ENCODE measurements at places on chromosomes 6 and 20.

GRCh38 chr6:2630359-2630758 lies 120.4 kb downstream of the MYLK4 start:
- no peak for DNase-seq

DNA sequence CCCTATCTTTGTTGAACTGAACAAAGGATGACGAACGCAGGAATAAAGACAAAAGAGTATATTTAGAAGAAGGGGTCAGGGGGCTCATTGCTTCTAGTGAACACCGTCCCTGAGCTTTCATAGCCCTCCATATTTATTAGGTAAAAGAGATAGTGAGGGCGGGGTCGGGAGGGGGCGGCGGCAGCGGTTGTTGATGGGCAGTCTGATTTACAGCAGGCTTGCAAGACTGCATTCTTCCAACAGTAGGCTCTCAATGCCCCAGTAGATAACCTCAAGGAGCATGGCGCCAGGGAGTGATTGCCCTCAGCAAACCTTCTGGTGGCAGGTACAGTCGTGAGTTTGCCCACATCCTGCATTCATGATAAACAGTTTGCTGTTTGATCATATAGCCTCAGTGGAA lies 563.3 kb upstream of the SYNCRIP start:
- no peak for DNase-seq

DNA sequence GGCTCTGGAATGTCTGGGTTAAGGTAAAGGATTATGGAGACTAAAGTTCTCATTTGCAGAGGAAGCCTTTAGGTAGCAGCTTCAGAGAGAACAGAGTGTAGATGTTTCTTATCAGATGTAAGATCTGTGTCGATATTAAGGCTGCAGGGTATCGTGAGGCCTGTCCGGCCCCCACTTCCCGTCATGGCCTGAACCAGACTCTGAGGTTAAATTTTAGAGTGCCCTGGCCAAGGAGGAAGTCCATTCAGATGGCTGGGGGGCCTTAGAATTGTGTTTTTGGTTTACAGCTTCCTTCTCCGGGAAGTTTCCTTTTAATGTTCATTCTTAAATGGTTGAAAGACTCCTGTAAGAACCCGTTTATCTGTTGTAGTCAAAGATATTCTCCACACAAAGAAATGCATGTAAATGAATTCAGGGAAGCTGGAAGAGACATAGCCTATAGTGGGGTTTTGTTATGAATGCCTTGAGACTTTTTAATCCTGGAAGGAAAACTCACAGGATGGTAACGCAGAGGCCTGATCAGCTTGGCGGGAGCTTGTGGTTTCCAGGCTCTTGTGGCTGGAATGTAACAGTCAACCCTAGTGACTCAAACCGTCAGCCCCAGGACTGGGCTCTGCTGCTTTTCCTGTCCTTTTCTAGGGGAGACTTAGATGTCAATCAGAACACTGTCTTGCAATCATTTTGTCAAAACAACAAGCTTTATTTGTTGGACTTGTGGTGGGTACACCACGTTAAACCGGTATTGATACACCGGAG lies 34.7 kb downstream of the KIF25 start:
- no peak for DNase-seq

- DNase-seq = no peak
Observed at GRCh38 chr6:134170844-134171243, 118.4 kb upstream of the SLC2A12 start.

GRCh38 chr6:89475634-89476033 lies 42.7 kb downstream of the ANKRD6 start:
- DNase-seq = no peak

DNA sequence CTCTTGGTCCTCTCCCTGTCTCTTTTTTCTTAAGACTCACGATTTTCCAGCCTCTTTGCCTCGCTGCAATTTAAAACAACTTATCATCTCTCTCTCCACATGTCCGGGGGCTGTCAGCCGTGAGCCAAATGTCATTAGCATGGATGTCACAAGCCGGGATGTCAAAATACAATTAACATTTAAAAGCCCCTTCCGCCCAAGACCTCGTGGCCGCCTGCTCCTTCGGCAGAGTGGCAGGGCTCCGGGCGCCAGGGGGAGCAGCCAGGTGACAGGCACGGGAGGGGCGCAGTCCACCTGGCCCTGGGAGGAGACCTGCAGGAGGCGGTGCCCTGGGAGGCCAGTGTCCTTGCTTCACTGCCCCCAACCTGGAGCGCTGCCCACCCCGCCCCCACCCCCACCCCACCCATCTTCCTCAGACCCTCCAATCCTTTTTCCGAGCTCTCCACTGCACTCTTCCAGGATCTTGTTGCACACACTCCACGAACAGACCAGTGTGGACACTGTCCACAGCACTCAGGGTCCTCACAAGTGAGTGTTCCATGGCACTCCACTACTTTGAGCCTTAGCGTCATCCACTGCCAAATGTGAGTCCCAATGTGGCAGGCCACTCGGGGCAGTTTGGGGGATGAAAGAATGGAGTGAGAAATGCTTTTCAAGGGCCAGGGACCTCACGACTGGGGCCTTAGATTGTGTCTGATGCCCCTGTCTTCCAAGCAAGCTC lies 5.6 kb upstream of the GRM4 start:
- DNase-seq = no peak

GRCh38 chr20:37296371-37296770 lies 6.9 kb downstream of the MANBAL start:
- DNase-seq = no peak

GRCh38 chr6:29631860-29632731 lies 887 bp downstream of the GABBR1 start:
- no peak for DNase-seq

GRCh38 chr6:145904391-145904790 lies 59.8 kb downstream of the SHPRH start:
- DNase-seq = no peak

GRCh38 chr6:53359843-53360092 lies 11.0 kb upstream of the ELOVL5 start:
- no peak for DNase-seq

- no peak for DNase-seq
Observed at GRCh38 chr6:70592391-70593117, 25.8 kb downstream of the SDHAF4 start.

GRCh38 chr20:48455651-48456365 lies 372.0 kb downstream of the PREX1 start:
- DNase-seq = no peak

- DNase-seq = no peak
Observed at GRCh38 chr6:99467509-99468106, 42.5 kb upstream of the PNISR start.

GRCh38 chr20:39563349-39563748 lies 601.2 kb downstream of the DHX35 start:
- no peak for DNase-seq

DNA sequence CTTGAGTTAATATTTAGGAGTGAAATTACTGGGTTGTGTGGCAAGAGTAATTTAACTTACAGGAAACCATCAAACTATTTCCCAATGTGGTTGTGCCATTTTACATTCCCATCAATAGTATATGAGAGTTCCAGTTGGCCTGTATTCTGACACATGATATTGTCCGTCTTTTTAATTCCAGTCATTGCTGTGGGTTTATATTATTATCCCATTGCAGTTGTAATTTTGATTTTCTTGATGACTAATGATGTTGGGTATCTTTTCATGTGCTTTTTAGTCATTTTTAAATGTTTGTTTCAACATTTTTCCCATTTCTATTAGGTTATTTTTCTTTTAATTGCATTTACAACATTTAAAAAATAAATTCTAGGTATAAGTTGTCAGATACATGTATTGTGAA lies 614.0 kb downstream of the UTRN start:
- DNase-seq = no peak

GRCh38 chr6:164069350-164069990 lies 655.0 kb downstream of the QKI start:
- DNase-seq = no peak

- no peak for DNase-seq
Observed at GRCh38 chr6:53581856-53582255, 37.0 kb upstream of the GCLC start.
